ENCODE measurements at places on chromosomes 11 and 22.

DNA sequence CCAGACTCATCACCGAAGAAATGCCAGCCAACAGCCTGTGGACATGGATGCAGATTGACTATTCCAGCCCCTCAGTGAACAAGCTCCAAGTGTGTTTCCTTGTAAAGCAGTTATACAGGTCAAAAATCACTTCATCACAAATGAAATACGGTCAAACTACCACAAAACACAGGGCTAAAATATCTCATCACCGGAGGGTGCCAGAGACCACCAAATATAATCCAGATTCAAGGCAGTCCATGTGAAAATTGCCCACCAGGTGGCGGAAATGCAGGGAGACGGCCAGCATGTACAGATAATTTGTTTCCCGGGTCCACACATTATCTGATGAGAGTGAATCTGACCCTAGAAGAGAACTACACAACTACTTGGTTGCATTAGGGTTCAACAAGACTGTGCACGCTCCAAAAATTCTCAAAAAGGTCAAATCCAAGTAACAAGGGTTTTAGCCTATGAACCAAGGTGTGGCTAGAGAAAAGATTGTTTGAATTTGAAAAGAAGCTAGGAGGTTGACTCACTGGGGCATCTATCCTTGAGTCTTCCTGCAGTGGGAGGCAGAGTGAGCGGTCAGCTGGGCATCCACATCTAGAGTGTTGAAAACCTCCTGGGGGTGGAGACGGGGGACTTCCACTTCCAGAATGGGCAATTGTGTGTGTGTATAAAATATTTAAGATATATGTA lies 71.7 kb downstream of the IGLL5 start:
- DNase-seq: peak; percentile 79

DNA sequence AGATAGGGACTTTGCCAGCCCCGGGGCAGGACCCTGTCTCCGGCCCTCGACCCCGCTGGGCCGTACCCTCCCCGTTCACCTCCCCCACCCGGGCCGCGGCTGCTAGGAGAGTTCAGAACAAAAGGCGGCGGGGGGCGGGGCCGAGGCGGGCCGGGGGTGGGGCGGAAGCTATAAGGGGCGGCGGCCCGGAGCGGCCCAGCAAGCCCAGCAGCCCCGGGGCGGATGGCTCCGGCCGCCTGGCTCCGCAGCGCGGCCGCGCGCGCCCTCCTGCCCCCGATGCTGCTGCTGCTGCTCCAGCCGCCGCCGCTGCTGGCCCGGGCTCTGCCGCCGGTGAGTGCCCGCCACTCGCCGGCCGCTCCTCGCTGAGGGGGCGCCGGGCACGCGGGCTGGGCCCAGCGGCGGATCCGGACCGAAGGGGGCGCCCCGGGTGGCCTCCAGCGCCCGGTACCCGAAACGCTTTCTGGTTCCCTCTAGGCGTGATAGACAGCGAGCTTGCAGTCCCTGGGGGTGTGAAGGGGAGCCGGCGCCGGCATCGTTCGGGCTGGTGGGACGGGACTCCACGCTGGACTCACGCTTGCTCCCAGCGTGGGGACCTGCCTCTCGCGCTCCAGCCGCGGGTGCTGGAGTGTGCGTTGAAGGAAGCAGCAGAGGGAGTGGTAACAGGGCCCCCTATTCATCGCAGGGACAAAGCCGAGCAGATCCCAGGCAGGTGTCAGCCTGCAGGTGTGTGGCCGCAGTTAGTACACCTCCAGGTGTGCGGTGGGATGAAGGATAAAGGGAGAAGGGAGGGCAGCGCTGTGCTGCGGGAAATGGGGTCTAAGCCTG lies at the start of gene MMP11:
MMP11 (plus strand) TSS at position 201 of the 825 bp plus-strand sequence; CDS start at position 223, 22 bp downstream.
- DNase-seq: no peak

GRCh38 chr11:67605231-67606011 lies 1.3 kb upstream of the NDUFV1 start:
- DNase-seq: no peak

DNA sequence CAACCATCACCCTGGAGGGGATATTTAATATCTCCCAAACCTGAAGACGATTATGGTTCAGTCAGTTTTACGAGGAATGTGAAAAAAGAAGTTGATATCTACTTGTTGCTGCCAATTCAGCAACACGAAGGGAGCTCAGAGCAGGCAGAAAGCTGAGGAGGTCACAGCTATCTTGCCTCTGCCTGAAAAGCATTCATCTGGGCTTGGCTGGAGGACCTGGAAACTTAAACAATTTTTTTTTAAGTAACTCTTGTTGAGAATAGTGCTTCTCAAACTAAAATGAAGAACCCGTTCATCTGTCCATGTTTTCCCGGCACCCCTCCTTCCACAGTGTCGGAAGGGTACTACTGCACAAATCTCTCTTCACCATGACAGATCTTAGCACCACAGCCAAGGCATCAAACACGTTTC lies 98.9 kb downstream of the MICAL3 start:
- DNase-seq: no peak

DNA sequence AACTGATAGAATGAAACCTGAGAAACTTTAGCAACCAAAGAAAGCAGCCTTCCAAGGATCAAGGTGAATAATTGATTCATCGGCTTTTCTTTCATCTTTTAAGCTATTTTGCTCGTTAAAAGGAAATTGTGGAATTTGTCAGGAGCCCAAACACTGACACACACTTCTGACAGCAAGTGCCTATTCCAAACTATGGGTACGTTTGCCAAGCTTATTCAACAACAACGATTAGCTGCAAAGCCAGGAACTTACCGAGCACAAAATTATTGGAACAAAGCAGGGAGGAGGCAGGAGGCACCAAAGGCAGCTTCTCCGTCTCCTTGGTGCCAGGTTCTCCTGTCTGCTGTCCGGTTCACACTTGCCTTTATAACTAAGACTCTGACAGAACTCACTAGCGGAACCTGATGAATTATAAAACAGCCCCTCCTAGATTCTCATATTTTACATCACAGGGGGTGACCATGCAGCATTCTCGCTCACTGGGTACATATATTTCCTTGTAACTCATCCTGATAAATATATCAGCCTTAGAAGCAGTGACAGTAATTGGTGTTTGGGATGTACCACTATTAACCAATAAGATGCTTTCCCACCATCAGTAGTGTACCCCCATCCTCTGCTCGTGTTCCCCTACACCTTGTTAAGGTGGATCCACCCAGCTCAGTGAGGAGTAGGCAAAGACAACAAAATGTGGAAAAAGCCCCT lies 395.9 kb upstream of the CCDC90B start:
- DNase-seq: no peak

All from Jurkat, Clone E6-1 (cell line).